Activated naive CD4-positive, alpha-beta T cell treated with anti-CD3 and anti-CD28 coated beads, Interleukin-2, amount 50 U/mL, for 16 hours (primary cell): ENCODE measurements at places on chromosomes 7 and 10.

GRCh38 chr10:80158598-80159127, 26.1 kb downstream of the PLAC9 start:
- DNase-seq, result no peak

DNA sequence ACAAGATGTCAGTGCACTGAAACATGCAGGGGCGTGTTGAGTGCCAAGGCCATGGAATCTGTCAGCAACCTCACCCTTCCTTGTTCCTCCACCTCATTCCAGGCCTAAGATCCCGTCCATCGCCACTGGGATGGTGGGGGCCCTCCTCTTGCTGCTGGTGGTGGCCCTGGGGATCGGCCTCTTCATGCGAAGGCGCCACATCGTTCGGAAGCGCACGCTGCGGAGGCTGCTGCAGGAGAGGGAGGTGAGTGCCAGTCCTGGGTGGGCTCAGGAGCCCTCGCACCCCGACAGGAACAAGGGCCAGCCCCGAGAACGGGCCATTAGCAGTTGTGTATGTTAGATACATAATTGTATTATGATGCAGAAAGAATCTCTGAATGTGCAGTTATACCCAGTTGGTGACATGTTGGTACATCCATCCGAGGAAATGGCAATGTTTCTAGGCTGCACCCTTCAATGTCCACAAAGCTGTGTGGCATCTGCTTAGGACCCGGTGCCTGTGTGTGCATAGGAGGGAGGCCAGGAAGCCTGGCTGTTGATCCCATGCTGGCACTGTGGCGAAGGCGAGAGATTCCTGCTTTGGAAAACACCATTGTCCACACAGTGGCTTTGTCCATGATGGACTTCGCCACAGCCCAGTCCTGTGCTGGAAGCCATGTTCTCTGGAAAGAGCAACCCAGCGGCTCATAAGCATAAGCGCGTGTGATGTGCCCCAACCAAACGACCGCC, 154.2 kb downstream of the EGFR start:
- DNase-seq, result no peak

- DNase-seq, result peak; percentile 69
Observed at GRCh38 chr10:89029785-89030437, 39.3 kb downstream of the FAS start.

- DNase-seq, result no peak
Observed at GRCh38 chr10:71573562-71574518, 145.7 kb downstream of the C10orf105 start.

DNA sequence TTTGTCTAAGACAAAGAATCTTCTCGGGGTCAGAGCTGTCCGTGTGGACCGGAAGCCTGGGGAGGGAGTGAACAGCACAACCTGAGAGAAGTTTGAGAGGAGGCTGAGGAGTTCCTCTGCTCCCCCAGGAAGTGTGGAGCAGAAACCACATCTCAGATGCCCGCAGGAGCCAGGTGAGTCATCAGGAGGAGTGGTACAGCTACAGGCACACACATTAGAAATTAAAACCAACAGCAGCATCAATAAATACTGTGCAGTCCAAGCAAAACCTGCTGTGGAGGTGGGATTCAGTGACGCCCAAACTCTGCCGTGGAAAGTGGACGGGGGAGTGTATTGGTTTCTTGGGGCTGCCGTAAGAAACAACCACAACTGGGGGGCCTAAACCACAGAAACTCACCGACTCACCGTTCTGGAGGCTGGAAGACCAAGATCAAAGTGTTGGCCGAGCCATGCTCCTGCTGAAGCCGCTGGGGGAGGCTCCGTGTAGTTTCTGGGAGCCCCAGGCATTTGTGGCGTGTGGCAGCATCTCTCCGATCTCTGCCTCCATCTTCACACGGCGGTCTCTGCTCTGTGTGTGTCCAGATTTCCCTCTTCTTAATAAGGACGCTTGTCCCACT, 31.2 kb upstream of the GARS1 start:
- no peak for DNase-seq

DNA sequence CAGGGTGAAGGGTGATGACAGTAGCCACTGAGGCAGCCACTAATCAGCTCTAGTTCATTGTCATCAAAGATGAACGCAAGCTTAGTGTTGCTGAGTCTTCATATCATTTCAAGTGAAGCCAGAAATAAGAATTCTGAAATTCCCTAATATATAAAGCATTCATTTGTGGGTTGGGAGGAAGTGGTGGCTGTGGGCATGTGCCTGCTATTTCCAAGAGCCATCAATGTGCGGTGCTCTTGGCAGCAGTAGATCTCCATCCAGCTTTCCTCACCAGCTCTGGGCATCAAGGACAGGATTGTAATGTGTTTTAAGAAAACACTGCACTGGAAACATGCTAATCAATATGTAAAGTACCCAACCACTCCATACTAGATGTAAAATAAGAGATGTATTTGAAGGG, 202.5 kb upstream of the AHR start:
- DNase-seq, result no peak

GRCh38 chr7:100397315-100398081, 24.2 kb downstream of the PILRA start:
- no peak for DNase-seq

DNA sequence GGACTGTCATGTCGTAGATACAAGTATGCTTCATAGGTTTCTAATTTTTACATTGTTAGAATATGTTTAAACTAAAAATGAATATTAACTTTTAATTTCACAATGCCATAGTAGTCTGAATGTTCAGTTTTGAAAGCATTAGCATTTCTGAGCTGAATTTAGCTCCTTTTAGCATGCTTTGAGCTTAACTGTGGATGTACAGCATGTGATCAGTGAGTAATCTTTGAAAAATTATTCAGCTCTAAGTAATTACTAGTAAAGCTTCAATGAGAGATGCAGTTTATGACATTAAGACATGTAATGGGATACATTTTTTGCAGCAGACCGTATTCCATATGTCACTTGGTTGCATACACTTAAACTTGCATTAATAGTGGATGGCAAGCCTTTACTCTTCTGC, 114.1 kb upstream of the WNT16 start:
- no peak for DNase-seq

GRCh38 chr10:92747600-92747999, 57.8 kb downstream of the HHEX start:
- no peak for DNase-seq

DNA sequence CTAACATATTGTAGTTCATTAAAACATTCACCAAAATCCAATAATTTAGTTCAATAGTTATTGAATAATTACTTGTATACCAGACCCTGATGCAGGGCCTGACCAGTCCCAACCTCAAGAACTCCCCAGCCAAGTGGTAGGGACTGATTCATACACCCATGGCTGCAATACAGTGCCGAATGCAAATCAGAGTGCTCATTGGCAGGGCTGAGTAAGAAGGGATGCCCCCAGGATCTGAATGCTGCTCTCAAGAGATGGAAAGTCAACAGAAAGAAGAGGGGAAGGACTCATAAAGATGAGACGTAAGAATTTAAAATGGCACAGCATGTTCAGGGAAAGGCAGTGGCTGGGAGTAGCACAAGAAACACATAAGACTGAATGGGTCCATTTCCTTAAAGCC, 29.9 kb downstream of the ZNF438 start:
- no peak for DNase-seq

DNA sequence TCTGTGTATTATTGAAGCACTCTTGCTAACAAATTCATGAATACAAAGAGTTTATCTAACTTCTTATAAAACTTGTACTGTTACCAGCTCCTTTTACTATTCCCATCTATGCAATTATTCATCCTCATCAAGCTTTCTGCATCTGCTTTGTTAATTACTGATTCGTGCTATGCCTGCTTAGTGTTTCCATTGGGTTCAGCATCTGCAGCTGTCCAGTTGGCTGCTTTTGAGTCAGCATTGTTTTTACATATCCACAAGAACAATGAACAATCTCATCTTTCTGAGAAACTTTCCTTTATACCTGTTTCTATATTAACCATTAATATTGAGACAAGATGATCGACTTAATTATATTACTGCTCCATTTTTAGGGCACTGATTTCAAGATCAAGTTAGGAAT, 19.6 kb upstream of the ANLN start:
- DNase-seq, result no peak

DNA sequence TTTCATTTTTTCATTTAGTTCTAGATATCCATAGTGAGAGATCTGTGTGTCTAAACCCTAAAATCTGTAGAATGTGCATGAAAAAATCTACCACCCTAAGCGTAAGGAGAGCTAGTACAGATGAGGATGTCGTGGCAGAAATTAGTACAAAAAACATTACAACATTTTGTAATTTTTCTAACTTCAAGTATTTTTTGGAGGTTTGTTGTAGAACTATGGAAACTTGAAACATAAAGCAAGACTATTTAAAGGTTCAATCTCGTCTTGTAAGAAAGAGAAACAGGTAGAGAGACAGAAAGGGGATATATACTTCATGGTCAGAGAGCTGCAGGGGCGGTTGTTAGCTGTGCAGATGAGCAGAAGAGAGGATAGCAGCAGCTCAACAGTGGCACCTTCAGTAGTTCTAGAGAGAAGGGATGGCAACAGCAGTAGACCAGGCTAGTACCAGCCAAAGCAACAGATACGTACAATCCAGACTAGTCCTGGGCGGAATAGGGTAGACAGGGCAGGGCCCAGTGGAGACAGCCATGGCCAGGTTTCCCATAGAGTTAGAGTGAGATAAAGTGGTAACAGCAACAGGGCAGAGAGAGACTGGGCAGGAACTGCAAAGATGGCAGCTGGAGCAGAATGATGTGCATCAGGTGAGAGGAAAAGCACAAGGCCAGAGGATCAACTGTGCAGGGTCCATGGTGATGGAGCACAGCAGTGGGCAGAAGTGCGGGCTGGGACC, 145.2 kb downstream of the FRMD4A start:
- DNase-seq, result peak; percentile 62

DNA sequence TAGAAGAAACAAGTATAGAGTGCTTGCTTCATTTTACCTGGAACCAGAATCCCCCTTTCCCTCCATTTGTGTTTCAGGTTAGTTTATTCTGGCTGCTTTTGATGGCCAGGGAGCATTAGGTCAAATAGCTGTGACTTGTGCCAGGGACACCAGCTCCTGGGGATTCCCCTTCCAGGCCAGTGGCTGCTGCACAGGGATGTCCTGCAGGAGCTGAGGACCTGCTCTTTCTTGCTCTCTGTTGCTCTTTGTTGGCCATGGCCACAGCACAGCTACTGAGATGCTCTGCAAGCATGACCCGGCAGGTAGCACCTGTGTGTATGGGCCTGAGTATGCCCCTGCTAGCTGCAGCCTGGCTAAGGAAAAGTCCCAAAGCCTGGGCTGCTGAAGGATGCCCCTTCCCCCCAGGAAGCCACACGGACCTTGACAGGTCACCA, 208.9 kb downstream of the EBF3 start:
- no peak for DNase-seq

GRCh38 chr10:77296534-77297392, 340.8 kb downstream of the KCNMA1 start:
- DNase-seq, result no peak

DNA sequence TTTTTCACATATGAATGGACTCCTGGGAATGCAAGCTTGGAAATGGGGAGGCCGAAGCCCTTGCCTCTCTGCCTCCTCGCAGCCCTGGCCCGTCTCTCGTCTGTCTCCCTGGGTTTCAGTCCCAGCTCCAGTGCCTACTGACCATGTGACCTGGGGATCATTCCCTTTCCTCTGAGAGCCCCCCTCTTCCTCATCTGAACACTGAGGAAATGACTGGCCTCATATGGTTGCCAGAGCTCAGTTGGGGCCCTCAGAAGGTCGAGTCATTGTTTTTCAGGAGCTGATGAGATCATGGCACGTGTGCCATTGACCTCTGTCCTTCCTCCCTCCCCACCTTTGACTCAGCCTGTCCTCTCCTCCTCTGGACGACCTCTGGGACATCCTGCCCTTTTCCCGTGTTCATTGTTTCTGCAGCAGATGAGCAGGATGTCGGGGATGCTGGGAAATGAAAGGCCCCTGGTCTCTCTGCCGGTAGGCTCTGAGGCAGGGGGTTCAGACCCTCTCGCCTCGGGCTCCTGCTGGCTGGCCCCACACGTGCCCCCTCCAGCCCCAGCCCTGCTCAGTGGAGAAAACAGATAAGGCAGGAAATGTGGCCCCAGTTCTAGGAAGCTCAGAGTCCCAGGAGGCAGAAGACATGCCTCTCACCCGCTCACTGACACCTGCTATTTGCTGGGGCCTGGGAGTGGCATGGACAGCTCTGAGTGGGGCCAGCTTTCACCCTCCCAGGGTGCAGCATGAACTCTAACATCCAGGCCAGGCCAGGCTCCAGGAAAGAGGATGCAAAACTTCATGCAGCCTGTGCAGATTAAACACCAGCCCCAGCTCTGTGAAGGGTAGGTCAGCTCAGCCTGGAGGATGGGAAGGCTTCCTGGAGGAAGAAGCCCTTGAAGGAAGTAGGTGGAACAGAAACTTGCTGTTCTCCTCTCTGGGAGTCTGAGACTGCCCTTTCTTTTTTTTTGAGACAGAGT, 8.3 kb upstream of the PPP1R35 start:
- DNase-seq, result no peak
